ENCODE measurements at places on chromosomes 1 and 21. TPM values are rescaled to one million over a fixed set of nuclear protein-coding genes. Genes with fewer than 3 reads are reported as not detected.

Gene KMO
- not detected for polyA plus RNA-seq

- no peak overlapping the region for H3K4me3 ChIP-seq
- H3K36me3 ChIP-seq = no peaks in the 10 kb centered on the region
- peaks cover 53% of the 10 kb centered on the region for H3K27me3 ChIP-seq
Observed at GRCh38 chr21:41760411-41760810, 6.4 kb downstream of the RIPK4 start.

DNA sequence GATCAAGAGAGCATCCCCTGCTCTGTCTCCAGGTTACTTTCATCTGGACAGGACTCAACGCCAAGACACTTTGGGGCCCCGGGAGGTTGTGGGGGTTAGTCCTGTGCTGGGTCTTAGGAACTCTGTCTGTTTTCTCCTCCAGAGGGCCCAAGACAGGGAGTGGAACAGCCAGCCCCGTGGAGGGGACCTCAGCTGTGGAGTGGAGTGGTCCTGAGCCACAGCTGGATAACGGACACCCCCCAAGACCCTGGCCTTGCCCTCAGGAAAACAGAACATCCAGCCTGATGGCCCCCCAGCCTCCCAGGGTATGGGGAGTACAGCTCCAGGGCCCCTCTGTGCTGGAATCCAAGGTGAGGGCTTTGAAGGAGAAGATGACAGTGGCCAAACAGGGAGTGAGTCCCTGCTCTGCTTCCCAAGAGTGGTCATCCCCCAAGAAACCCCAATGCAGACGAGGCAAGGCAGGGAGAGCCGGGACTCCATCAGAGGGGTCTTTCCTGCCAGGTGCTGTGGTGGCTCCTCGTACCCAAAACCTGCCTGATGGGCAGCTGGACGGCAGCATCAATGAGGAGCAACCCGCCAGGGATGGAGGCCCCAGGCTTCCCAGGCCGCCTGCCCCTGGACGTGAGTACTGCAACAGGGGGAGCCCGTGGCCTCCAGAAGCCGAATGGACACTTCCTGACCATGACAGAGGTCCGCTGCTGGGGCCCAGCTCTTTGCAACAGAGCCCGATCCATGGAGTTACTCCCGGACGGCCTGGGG lies 3.5 kb downstream of the KIAA1614 start:
- no peak overlapping the region for H3K4me3 ChIP-seq
- no peaks in the 10 kb centered on the region for H3K27me3 ChIP-seq
- H3K27ac ChIP-seq = no peak overlapping the region
- no peak for DNase-seq

GRCh38 chr21:28397040-28397439 lies 595.6 kb downstream of the LTN1 start:
- DNase-seq = no peak
- H3K4me3 ChIP-seq = no peak overlapping the region
- no peaks in the 10 kb centered on the region for H3K4me1 ChIP-seq
- H3K27me3 ChIP-seq = no peaks in the 10 kb centered on the region
- H3K36me3 ChIP-seq = no peaks in the 10 kb centered on the region
- H3K27ac ChIP-seq = no peak overlapping the region

Gene MSH4
- polyA plus RNA-seq = 0.01 TPM

Gene SYDE2
- polyA plus RNA-seq = 0.52 TPM

DNA sequence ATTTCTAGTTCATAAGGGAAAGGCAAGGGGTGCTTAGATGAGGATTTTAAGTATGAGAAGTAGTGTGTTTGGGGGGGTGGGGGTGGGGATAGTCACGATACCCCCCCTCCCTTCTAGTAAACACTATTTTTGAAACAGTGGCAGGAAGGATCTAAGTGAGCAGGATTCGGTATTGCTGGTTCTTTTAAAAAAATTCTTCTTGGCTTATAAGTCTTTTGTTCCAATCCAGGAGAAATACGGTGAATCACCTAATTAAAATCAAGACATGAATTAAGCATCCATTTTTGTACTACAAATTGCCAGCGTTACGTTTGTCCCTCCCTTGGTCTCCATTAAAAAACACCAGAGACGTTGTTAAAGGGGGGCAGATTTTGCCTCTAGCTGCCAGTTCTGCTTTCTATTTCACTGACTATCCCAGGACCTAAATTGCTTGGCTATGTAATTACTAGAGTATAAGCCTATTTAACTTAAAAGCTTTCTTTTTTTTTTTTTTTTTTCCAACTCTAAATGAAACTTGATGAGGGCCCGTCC lies 911 bp downstream of the LMO4 start:
- H3K27me3 ChIP-seq = no peaks in the 10 kb centered on the region
- no peaks in the 10 kb centered on the region for H3K36me3 ChIP-seq
- DNase-seq = peak; percentile 54
- peaks cover 17% of the 10 kb centered on the region for H3K4me1 ChIP-seq
- peak overlapping the region; percentile 86 for H3K4me3 ChIP-seq

- H3K4me3 ChIP-seq = no peak overlapping the region
- H3K4me1 ChIP-seq = no peaks in the 10 kb centered on the region
- H3K36me3 ChIP-seq = no peaks in the 10 kb centered on the region
- H3K27ac ChIP-seq = no peak overlapping the region
- DNase-seq = peak; percentile 12
Observed at GRCh38 chr21:38538353-38538752, 40.1 kb upstream of the ERG start.

DNA sequence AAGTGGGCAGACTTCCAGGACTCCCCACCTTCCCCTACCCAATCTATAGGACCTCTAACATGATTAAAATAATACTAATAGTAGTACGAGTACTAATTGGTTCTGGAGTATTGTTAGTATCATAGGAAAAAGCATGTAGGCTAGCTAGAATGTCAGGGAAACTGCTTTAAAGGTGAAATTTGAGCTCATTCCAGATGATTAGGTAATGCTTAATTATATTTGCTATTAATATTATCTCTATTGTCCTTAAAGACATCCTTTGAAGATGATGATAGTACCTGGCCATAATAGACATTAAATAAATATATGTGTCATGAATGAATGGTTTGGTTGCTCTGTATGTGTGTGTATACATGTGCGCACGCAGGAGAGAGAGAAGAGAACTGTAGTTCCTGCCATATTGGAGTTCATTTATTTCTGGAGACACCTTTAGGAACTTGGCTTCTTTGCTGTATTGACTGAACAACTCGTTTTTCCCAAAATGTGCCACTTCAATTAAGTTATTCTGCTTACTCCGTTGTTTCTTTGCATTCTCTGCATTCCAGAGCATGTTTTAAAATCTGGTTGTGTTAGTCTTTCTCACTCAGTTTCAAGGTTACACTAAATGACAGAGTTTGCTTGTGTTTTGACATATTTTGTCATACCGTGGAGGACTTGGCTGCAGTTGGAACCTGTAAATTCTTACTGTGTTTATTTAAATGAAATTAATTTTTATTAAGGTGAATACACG lies 117.1 kb downstream of the OSBPL9 start:
- no peak overlapping the region for H3K4me3 ChIP-seq
- no peaks in the 10 kb centered on the region for H3K27me3 ChIP-seq
- H3K27ac ChIP-seq = no peak overlapping the region

All from endothelial cell of umbilical vein (primary cell).